ENCODE measurements at places on chromosomes 16 and 17.

- DNase-seq: no peak
Observed at GRCh38 chr17:71558901-71559300, 561.9 kb upstream of the SOX9 start.

DNA sequence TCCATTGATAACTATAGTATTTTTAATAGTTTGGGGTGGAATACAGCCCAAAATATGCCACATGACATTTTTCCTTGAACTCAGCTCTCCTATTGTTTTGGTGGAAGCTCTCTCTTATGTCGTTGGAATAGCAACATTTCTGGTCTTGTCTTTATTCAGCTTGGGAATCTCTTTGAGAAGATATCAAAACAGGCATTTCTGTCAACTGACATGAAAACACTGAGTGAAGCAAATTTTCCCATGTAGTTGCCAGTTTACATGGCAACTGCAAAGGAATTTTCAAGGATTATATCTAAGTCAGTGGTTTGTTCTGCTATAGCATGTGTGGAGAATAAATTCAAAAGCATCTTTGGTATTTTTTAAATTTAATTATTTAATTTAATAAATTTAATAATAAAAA lies 863.5 kb upstream of the CDH8 start:
- no peak for DNase-seq

DNA sequence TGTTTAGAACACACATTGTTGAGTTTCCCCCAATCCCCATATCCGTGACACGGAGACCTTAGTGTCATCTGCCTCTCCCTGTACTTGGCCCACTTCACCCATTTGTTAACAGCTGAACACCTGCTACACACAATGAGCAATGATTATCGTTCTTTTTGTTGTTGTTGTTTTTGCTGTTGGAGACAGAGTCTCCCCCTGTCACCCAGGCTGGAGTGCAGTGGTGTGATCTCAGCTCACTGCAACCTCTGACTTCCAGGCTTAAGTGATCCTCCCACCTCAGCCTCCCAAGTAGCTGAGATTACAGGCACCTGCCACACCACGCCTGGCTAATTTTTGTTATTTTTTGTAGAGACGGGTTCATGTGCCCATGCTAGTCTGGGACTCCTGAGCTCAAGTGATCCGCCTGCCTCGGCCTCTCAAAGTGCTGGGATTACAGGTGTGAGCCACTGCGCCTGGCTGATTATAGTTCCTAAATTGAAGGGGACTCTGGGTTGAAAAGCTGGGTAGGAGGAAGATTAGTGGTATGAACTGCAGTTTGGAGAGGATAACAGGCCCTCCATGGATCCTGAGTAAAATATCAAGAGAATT lies 21.6 kb downstream of the NDE1 start:
- no peak for DNase-seq

GRCh38 chr17:19703828-19704613 lies 12.4 kb downstream of the SLC47A2 start:
- DNase-seq: no peak

GRCh38 chr17:73785958-73786743 lies 141.9 kb upstream of the SDK2 start:
- no peak for DNase-seq

DNA sequence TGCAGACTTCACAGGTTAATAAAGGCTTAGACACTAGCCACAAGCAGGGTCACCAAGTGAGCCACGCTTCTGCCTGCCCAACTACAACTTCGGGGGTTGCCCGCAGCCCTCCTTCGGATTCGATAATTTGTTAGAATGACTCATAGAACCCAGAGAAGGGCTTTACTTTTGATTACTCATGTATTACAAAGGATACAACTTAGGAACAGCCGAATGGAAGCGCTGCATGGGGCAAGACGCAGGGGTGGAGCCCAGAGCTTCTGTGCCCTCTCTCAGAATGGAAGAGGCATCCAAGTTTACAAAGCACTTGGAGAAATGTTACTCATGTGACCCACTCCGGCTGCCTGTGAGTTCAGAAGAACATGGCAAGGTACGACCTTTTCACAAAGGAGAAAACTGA lies 7.5 kb upstream of the CDH5 start:
- DNase-seq: no peak

DNA sequence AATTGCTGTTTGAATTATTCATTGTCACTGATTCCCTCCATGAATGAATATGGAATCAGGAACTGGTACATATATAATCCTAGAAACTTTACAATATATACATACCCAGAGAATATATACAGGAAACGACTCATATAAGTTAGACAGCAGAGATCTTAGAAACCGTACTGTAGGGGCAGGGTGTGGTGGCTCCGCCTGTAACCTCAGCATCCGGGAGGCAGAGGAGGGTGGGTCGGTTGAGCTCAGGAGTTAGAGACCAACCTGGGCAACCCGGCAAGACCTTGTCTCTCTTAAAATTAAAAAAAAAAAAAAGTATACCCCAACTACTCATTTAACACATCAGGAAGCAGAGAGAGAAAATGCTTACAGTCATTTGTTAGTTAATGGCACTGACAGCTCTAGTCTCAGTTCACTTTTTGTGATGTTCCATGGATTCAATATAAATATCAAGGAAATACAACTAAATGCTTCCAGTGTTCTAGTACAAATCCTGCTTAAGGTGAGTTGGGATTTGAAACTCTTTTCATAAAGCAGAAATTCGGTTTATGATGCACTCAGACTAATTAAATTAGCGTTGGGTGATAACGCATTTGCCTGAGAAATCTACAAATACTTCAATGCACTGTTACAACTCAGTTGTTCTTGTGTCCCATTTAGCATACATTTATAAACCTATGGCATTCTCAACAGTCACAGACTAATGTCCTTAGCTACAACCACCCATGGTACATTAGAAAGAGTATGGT lies 5.6 kb downstream of the GLG1 start:
- peak; percentile 37 for DNase-seq

DNA sequence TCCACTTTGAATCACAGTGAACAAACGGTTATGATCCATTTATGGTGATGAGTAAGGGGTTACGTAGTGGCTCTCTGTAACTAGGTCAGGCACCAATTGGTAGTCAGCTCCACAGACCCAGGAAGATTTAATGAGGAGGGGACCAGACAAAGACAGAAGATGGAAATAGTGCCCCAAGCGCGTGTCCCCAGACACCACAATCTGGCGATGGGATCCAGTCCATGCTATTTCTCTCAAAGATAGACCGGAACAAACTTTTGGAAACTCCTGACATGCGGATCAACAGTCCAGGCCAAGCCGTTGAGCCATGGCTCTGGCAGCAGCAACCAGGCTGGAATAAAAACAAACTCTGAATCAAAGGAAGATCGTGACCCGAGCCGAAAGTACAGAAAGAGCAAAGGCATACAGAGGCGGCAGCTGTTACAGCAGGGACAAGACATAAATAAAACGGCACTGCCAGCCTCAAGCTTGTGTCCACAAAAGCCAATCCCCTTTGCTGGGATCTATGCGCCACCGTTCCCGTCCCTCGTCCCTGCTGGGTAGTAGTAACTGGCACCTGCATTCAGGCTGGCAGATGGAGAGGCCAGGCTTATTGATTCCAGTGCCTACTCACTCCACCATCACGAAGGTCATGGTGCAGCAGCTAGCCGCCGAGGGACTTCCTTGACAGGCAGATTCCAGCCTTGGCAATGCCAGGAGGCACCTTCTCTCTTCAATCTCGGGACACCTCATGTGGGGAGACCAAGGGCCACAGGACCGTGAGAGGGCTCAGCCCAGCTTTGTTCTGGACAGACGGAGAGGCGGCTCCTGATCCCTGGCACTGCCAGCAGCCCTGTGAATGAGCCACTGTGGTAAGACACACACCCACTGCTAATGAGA lies 50.2 kb downstream of the CDH11 start:
- DNase-seq: no peak

DNA sequence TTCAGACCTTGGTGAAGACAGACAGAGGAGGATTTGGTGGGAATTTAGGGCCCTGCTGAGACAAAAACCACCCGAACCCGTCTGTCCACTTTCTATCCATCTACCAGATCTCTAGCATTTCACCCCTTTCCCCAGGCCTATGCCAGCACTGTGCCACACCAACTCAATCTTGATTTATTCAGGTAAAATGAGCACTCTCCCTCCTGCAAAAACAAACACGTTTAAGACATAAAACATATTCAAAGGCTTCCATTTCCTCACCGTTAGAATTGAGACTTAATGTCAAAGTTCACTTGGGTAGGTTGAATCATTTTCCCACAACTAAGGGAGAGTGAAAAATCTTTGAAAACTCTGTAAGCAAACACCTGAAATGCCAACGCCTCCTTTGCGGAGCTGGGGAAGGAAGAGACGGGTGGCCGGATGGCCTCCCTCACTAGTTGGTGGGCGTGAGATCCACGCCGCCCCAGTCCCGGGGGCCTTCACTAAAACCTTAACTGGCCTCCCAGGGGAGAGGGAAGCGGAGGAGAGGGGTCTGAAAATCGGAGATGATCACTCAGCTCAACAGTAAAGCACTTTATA lies 862 bp downstream of the DCAKD start:
- no peak for DNase-seq

DNA sequence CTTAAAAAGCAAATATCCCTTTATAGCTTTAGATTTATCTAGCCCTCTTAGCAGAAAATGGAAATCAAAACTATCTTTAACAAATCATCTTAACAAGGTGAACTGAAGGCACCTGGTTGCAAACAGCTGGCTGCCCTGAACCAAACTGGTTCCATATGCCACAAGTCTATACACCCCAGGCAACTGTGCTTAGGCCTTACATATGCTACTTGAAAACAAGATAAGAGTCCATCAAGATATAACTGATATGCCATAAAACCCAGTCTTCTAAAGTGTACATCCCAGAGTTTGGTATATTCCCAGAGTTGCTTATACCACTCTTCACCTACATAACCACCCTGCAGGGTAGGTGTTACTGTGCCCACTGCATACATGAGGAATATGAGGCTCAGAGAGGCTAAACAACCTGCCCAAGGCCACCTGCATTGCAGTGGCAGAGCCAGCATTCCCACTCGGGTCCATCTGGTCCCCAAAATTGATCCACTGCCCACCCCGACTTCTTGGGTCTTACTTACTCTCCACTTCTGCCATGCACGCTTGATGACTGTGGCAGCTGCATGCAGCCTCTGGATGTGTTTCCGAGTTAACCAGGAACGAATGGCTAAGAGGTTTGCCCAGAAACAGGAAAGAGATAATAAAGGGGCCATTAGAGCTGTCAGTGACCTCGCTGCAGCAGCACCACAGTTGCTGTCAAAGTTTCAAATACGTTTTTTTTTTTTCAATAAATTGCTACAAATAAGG lies 12.2 kb downstream of the ZNHIT3 start:
- DNase-seq: no peak

- no peak for DNase-seq
Observed at GRCh38 chr17:68587847-68588246, 13.3 kb downstream of the FAM20A start.

DNA sequence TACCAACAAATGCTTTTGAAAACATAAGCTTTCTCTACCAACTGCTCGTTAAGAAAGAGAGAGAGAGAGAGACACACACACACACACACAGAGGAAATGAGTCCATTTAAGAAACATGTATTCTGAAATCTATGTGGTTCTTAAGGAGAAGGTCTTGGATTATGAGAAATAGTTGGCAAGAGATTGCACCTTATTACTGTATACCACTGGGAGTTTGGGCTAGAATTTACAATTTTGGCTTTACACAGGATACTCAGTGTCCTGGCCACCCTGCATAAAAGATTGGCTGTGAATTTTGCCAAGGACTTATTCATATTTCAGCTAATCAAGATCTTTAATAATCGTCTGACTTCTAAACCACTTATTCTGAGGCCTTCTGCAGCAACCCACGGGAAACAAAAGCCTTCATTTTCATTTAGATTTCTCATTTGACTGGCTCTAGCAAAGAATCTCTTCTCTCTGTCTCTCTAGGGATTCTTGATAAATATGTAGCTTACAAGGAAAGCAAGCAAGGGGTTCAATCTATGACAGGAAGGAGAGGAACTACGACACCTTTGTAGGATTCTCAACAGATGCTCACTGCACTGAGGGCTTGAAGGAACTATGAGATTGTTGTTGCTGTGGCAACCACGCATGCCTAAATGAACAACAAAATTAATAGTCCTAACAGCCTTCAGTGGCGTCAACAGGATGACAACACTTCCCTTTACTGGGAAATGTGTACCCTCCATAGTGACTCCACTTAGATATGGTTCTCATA lies 75.3 kb upstream of the GNAO1 start:
- no peak for DNase-seq

GRCh38 chr17:4584917-4585637 lies 748 bp downstream of the SMTNL2 start:
- no peak for DNase-seq

- DNase-seq: no peak
Observed at GRCh38 chr17:8041249-8041928, 2.5 kb downstream of the ALOX15B start.

DNA sequence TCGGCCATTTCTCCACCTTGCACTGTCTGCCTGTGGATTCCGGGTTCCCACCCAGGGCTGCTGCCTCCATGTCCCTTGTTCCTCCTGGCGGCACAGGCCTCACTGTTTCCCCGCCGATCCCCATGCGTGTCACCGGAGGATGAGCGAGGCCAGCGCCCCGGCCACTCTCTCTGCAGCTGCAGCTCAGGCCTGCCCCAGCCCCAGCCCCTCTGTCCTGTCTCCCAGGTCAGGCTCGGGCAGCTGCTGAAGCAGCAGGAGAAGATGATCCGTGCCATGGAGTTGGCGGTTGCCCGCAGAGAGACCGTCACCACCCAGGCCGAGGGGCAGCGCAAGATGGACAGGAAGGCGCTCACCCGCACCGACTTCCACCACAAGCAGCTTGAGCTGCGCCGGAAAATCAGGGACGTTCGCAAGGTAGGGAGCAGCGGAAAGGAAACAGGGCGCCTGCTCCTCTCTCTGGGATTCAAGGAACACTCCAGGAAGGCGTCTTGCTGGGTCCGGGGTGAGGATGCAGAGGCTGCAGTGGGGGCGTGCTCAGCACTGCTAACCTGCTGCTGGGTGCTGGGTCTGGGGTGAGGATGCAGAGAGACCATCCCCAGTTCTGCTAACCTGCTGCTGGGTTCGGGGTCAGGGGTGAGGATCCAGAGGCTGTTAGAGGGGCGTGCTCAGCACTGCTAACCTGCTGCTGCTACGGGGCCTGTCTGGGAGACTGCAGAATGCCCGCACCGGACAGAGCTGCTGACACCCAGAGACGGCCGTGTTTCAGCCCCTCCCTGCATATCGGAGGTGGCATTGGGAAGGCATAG lies 6.1 kb upstream of the GAA start:
- no peak for DNase-seq

GRCh38 chr16:49382916-49383315 lies 9.3 kb downstream of the C16orf78 start:
- no peak for DNase-seq

DNA sequence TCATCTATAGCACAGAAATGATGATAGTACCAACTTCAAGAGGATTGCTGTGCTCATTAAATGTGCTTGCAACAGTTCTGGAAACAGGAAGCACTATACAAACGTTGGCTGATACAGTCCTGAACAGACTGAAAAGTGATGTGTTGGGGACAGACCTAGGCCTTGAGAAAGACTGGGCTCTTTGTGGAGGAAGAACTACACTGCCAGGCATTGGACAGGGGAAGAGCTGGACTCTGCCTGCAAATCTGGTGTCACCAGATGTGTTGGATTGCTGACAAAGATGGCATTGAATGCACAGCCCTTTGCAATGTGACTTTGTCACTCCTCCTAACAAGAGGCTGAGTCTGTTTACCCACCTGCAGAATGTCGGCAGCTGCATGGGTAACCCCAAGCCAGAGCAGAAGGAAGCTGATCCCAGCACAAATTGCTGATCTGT lies 12.4 kb upstream of the ST6GALNAC2 start:
- no peak for DNase-seq
